ENCODE measurements at places on chromosomes 7 and 10.

GRCh38 chr10:86837663-86838062, 81.2 kb downstream of the BMPR1A start:
- no peak for DNase-seq

DNA sequence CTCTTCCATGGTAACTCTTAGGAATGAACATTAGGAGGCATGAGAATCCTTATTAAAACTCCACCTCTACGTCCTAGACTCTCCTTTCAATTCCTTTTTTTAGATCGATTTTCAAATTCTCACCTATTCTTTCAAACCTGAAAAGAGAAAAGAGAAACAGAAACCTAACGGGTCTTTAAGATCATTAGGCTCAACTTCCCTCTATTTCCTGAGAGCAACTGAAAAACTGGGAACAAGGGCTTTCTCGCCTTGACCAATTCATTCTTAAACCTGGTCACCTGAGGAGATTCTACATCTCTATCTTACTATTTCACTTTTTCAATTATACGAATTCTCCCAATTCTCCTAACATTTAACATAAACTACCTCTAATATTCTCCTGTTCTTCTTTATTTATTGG, 2.8 kb downstream of the TFEC start:
- no peak for DNase-seq

DNA sequence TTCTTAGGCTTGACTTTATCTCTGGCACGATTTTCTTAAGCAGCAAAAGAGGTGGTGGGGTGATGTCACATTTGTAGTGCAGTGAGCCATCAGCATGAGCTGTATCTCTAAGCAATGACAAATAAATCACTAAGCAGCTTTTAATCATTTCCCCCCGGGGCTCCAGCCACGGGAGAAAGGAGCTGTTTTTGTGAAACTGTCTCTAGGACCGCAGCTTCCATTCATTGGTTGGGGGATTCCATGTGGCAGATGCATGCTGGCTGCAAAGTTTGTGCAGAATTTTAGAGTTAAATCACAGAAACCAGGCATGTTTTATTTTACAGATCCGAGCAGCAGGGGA, 464 bp downstream of the KIAA1217 start:
- peak; percentile 38 for DNase-seq

DNA sequence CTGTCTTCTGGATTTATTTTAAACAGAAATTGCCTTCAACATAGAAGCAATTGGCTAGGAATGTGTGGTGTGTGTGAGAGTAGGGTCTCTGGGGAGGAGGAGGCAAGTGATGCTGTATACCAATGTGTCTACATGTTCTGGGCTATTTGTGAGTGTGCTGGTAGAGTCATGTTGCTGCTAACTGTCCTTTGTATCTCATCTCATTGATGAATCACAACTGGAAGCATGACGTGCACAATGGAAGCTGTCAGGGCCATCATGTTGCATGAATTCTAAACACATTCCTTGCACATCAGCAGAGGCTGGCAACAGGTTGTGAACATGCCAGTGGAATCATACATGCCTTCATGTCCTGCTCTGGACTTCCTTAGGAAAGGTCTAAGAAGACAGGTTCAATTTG, 199.7 kb downstream of the BMPER start:
- no peak for DNase-seq

DNA sequence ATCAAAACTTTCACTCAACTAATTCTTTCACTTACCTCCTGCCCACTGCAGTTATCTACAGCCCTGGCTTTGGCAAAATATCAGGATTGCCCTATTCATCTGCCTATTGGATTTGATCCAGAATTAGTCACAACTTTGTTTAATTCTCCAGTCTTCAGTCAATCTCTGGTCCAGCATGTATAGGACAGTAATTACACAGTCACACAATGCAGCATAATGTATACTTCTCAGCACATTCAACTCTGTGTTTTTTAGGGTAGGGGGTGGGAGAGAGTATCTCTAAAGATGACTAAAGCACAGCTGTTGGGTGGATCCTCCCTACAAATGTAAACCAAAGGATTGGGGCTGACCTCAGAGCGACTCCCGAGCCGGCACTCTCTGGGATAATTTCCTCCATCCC, 17.7 kb upstream of the NRP1 start:
- no peak for DNase-seq

DNA sequence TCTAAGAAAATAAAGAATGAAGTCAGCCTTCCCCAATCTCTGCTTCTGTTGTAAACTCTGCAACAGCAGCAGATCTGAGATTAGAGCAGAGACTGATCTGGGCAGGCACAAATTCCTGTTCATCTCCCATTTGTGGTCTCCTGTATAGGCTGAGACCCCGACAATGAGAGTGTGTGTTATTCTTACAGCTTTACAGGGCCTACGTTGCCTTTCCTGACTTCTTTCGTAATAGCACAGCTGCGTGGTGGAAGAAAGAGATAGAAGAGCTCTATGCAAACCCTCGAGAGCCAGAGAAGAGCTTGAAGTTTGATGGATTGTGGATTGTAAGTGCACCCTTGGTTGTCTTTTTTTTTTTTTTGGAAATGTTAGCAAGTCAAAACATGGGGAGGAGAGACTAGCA, 72.1 kb downstream of the PRSS58 start:
- no peak for DNase-seq

GRCh38 chr7:135459951-135460567, 49.8 kb downstream of the CNOT4 start:
- no peak for DNase-seq

GRCh38 chr7:26398427-26398755, 106.7 kb downstream of the SNX10 start:
- DNase-seq = no peak

GRCh38 chr10:12617191-12618175, 268.1 kb downstream of the CAMK1D start:
- DNase-seq = no peak

- DNase-seq = no peak
These were observed 583.5 kb downstream of the CNTNAP2 start for GRCh38 chr7:146700015-146700560.

Data from fibroblast of skin of left quadriceps (primary cell).